RWPE1 (cell line): ENCODE measurements at places on chromosomes 12 and 14.

DNA sequence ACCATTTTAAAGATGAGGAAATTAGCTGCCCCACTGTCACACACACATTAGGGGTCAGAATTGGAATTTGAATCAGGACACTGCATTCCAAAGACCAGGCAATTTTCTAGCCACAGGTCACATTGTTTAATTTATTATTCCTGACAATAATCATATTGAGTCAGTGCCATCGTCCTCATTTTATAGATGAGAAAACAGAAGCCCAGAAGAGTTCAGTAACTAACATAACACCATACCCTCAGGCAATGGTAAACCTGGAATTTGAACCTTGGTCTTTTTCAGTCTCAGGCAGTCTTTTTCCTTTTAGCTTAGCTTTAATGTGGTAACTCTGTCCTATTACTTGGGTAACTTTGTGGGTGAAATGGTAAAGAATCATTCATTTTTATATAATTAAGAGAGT lies 330.3 kb upstream of the SYT1 start:
- DNase-seq, result no peak

- DNase-seq, result no peak
Observed at GRCh38 chr12:98714426-98714825, 69.3 kb downstream of the APAF1 start.

DNA sequence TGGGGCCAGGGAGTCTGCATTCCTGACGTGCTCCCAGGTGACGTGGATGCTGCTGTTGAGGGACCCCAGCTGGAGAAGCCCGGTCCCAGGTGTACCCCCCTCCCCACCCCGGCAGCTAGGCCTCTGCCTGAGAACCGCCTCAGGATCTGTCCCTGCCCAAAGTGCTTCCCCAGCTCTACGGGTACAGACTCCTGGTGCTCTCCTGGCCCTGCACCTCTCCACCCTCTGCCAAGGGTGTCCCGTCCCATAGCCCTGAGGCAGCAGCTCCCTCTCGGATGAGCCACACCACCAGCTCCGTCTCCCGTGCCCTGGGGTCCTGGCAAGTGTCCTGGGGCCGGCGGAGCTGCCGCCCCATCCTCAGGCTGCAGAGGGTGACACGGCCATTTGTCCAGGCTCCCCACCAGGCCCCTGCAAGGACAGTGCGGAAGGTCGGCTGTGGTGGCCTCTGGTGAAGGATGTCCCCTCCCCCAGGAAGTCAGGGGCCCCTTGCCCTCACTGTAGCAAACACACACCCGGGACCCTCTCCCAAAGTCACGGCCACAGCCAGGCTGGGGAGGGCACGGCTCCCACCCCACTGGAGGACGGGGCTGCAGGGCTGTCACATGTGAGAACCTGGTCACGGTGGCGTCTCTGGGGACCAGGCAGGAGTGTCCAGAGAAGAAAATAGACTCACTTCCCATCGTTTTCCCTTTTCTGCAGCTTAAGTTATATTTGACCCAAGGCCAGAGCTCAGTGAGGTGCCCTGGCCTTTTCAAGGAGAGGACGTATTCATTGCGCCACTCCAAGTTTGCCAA lies 74.4 kb upstream of the FBRSL1 start:
- no peak for DNase-seq

DNA sequence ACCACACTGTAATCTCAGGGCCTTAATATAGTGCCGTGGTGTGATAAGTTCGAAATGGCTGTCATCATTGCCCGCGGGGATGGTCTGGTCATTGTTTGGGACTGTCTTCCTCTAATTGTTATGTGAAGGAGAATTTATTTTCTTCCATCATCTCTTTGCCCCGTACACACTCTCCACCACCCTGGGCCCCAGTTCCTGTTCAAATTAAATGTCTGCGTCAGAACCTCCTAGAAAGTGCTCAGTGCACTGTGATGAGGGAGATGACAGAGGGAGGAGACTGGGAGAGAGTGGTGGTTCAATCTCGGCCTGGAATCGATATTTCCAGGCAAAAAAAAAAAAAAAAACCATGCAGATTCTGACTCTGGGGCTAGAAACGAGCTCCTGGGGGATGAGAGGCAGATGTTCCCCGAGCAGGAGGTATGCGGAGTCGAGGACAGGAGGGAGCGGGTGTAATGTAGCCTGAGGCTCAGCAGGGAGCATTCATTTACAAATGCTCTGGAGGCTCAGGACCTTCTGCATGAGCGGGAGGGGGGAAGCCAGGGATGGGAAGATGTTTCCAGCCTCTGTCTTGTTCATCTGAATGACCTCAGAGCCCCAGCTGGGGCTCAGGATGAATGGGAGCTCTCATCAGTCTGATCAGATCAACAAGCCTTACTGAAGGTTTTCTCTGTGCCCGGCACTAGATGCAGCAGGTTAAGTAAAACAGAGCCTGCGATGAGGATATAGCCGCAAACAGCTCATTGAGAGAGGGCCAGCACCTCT lies 219.5 kb downstream of the TBX5 start:
- no peak for DNase-seq

DNA sequence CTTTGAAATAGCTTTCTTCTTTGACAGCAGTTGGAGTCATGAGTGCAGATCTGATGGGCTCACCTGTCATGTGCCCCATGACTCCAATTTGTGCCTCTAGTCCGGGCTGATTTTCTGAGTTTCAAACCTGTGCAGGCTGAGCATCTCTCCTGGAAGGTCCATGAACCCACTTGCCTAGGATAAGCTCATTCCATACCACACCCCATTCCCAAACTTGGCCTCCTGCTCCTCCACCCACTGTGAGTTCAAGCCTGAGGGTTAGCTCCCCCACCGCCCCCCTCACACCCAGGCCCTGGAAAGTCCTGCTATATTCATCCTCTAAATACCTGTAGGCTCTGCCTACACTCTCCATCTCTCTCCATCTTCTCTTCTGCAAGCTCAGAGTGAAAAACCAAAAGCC lies 126.8 kb upstream of the VRK1 start:
- DNase-seq, result no peak

DNA sequence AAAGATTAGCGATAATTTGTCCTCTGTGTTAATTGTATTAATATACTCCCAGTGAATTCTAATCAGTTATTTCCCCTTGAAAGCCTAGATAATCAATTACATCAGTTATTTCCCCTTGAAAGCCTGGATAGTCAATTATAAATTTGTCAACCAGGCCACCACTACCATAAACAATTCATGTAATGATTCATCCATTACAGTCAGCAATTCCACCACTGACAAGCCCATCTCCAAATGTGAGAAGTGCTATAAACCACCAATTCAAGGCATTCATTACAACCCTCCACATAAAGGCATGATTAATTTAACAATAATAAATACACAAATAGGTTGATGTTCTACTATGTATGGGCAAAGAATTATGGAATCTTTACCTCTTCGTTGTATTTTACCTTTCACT lies 40.9 kb downstream of the INTS13 start:
- DNase-seq, result no peak

GRCh38 chr14:55094292-55095157 lies 34.5 kb upstream of the LGALS3 start:
- DNase-seq, result no peak

DNA sequence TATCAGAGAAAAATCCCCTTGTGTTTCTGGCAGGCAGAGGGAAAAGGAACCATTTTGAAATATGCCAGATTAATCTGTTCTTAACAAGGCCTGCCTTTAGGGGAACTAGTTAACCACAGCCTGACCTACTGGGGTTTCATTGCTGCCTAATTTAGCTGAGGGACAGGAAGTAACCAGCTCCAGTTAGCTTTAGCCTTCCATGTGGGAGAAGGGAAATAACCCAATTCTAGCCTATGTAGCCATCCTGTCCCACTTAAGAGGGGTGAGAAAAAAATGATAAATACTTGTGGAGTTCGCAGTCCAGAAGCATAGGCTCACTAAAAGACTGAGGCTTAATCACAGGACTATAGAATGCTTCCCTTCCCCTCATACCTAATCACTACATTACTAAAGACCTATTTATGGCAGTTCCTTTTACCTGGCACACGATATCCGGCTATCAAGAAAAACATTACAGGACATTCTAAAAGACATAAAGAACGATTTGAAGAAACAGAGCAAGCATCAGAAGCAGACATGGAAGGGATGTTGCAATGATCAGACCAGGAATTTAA lies 22.8 kb downstream of the COX8C start:
- DNase-seq, result no peak

DNA sequence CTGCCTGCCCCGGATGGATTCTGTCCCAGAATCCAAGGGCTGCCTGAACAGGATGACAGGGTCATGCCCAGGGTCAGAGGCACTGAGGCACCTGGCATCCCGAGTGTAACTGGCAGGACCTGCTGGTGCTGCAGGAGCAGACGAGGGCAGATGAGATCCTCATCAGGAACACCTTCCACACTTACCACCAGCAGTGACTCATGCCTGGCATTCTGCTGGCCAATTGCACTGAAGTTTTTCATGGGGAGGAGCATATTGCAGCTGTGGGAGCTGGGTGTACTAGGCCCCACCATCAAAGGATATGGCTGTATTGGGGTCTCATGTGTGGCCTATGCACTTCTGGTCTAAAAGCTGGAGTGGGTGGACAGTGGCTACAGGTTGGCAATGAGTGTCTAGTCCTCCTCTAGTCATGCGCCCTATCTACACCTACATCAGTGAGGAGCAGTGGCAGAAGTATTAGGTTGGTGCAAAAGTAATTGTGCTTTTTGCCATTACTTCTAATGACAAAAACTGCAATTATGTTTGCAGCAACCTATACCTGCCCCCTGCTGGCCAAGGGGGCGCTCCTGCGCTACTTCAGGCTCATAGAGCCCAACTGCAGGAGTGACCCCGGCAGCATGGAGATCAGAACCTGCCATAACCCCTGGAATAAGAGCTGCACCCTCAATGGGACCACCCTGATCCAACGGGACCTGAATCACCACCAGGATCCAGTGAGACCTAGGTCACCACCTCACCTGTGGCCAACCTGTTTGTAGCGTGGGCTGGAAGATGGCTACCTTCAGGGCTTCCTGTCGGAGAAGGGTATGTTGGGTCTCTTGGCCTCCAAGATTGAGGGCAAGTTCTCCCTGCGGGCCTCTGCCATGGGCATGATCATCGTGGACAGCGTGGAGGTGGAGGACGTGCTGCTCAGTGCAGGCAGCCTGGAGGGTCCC lies 8.0 kb upstream of the C12orf42 start:
- no peak for DNase-seq

- DNase-seq, result peak; percentile 19
Observed at GRCh38 chr12:24960222-24960855, 11.4 kb upstream of the BCAT1 start.

DNA sequence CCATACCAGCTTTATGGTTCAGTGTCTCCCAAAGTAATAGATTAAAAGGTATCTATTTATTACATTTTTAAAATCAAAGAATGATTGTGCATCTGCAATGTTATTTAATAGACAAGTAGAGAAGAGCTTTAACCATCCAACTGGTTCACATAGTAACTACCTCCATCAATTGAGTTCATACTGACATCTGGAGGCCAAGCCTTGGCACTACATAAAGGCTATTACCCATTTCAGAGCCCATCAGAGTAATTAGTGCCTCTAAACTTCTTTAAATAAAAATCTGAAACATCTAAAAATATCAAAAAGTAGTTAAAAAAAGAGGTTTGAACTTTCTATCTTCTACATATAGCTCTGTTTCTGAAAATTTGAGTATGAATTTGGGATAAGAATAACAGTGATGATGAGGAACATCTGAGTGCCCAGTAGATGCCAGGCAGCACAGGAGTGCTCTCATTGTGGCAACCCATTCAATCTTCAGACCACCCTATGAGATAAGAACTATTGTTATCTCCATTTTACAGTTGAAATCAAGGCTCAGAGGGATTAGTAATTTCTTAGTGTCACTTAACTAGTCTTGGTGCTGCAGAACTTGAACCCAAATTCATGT lies 132.9 kb upstream of the DAAM1 start:
- peak; percentile 67 for DNase-seq
